ENCODE measurements at places on chromosomes 13 and 19.

- no peak for DNase-seq
Observed at GRCh38 chr19:32178401-32178800, 167.0 kb upstream of the ZNF507 start.

DNA sequence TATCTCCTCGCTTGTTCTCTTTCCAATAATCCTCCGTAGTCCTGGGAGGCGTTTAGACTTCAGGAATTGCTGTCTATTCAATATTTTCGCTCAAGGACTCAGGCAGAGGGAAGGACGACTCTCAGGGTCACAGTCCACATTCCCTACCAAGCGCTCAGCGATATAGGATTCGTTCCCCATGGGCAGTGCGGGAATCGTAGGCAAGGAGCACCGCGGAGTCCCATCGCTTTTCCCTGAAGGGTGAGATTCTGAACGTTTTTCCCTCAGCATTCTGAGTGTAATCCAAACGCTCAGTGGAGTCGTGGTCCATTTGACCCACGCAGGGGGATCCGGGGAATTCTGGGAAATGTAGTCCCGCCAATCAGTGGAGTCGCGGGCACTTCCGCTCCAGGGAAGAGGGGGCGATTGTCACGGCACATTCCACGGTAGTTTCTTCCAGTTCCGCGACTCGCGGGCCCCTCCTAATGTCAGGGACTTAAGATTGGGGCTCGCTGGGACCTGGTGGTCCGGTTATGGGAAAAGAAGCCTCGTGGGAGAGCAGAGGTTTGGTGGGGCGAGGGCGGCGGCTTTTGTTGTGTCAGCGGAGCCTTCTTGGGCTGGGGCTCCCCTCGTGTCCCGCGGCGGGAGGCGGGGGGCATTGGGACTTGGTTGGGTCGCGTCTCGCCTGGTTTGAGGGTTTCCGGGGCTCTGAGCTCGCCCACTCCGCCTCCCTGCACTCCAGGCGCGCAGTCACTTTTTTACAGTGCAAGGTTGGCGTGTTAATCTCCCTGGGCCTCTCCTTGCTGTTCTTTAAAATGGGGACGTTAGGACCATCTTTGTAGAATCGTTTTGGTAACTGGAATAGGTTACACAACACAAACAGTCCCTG, at the start of gene ZNF234:
Gene ZNF234 (plus strand): TSS at position 364 of the 868 bp plus-strand sequence. CDS start 3,079 bp downstream, outside the sequence.
- peak; percentile 82 for DNase-seq

GRCh38 chr13:109152311-109152820, 523.0 kb downstream of the MYO16 start:
- no peak for DNase-seq

GRCh38 chr13:101875091-101875490, 422.6 kb downstream of the ITGBL1 start:
- DNase-seq = no peak

GRCh38 chr19:33343859-33344572, 29.5 kb upstream of the CEBPG start:
- DNase-seq = no peak

DNA sequence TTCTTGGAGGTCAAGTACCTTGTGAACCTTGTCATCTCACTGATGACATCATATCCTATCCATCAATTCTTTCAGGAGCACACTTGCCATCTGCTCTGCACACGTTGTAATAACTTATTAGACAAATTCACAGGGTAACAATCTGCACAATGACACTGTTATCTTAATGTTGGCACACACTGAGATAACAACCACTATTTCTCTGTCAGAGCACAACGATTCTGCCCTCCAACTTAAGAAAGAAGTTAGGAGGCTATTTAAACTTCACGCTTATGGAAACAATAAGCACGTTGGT, 351.3 kb downstream of the DACH1 start:
- DNase-seq = no peak

DNA sequence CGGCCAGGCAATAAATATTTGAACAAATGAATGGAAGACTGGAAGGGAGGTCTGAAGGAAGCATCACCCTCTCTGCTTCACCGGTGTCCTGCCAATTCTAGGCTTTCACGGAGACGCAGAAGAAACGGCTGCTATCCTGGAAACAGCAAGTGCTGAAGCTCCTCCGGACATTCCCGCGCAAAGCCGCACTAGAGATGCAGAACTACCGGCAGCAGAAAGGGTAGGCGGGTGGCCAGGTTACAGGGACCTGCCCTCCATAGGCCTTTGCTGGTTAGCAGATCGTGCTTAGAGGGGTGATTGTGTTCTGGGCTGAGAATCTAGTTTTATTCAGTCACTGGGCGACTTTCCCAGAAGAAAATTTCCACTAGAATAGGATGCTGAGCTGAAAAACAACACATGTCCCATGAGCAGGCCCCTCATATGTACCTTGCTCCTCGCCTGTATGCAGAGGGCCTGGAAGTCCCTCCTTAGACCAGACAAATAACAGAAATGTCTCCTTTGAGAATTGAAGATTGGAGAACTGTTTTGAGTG, 11.0 kb downstream of the PAF1 start:
- no peak for DNase-seq

DNA sequence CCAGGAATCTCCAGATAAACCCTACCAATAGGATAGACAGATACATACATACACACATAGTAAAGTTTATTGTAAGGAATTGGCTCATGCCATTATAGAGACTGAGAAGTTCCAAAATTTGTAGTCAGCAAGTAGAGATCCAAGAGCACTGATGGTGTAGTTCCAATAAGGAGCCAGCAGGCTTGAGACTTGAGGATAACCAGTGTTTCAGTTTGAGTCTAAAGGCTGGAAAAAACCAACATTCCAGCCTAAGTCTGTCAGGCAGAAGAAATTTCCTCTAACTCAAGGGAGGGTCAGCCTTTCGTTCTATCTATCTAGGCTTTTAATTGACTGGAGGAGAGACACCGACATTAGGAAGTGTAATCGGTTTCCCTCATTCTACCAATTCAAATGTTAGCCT, 110.2 kb upstream of the TSHZ3 start:
- DNase-seq = no peak
